ENCODE measurements at places on chromosomes 1 and 21. TPM values are rescaled to one million over a fixed set of nuclear protein-coding genes. Genes with fewer than 3 reads are reported as not detected.
A peak's percentile ranks its signal among the peaks of the same experiment; 100 is the strongest.

DNA sequence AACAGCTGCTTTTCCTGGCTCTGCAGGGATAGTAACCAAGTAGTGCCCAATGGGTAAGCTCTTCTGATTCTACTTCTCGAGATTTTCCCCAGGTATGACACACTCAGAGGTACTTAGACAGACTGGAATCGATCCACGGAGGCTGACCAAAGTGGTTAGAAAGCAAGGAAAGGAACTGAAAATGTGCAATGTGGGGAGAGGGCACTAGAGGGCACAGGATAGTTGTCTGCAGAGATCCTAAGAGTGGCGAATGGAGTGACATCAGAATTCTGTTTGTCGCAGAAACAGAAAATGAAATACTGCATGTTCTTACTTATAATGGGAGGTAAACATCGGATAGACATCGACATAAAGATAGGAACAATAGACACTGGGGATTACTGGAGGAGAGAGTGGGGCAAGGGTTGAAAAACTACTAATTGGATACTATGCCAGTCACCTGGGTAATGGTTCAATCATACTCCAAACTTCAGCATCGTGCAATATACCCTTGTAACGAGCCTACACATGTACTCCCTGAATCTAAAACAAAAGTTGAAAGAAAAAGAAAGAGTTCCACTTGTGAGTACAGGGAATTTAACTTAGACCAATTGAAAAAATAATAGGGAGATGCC lies 23.3 kb downstream of the CYP2J2 start:
- DNase-seq: peak; percentile 36

DNA sequence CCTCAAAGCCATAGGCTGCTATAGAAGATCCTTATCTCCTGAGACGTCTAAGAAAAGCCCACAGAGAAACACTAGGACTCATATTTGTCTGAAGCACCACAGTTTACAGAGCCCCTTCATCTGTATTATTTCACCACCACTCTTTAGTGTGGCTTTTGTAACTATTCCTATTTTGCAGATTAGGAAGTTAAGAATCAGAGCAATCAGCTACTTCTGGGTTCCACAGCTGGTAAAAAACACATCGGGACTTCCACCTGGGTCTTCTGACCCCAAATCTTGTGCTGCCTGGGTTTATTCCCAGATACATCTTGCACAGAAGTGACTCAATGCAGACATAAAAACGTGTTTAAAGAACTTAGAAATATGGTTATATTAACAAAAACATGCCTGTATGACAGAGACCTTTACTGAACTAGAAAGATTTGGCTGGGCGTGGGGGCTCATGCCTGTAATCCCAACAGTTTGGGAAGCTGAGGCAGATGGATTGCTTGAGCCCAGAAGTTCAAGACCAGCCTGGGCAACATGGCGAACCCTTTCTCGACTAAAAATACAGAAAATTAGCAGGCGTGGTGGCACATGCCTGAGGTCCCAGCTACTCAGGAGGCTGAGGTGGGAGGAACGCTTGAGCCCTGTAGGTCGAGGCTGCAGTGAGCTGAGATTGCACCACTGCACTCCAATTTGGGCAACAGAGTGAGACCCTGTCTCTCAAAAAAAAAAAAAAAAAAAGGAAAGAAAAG lies 40.9 kb downstream of the ELK4 start:
- DNase-seq: no peak

GRCh38 chr1:110682898-110683297 lies 8.2 kb upstream of the KCNA3 start:
- DNase-seq: no peak

CDA gene
- not detected for total RNA-seq

GRCh38 chr1:13762642-13763041 lies 62.7 kb downstream of the PRDM2 start:
- no peak for DNase-seq

ANKRD34A gene
- 2.5 TPM for total RNA-seq

DNA sequence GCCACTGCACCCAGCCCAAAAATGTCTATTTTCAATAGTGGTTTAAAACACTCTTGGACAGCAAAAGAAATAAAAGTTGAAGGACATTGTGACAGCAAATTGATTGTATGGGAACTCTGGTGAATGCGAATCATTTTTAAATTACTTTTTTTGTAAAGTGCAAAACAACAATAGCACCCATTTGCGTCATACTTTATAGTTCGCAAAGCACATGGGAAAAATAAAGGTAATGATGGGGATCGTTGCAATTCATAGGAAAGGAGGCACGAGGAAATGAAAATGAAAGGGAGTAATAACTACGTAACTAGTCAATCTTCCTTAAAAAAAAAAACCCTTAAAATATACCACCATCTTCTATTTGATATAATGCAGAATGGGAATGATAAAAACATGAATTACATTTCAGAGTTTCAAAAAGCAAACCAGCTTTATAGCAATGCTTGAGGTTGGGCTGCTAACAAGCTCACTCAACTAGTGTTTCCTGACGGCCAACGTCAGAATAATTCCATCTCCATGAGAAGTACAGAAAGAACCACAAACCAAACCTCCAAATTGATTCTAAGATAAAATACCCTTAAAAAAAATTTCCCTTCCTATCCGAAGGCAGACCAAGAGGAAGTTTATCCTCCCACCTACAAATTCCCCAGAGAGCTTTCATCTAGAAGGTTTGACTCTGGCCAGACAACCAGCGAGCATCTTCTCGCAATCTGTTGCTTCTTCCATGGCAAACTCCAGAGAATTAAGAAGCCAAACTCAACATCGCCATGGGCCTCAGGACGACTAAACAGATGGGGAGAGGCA lies at the start of gene EDARADD:
Gene EDARADD, plus strand, starts transcription at position 606 of the 801 bp plus-strand sequence. Its CDS starts 159 bp downstream, at position 765.
- no peak for DNase-seq

DNA sequence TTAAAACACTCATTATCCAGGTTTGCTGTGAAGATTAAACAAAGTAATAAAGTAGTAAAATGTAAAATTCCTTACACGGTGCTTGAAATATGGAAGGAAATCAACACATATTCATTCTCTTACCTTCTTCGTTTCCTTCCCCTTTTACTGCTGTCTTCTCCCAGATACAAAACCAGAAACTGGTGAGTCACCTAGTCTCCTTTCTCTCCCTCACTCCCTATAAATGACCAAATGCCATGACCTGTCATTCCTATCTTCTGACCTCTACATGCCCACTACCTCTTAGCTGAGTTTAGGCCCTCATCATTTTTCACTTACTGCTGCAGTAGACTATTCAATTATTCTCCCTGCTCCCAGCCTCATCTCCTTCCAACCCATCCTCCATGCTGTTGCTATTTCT lies 4.3 kb upstream of the NR1I3 start:
- DNase-seq: no peak

All from G401 (cell line).